ENCODE measurements at places on chromosomes 7 and 10.

DNA sequence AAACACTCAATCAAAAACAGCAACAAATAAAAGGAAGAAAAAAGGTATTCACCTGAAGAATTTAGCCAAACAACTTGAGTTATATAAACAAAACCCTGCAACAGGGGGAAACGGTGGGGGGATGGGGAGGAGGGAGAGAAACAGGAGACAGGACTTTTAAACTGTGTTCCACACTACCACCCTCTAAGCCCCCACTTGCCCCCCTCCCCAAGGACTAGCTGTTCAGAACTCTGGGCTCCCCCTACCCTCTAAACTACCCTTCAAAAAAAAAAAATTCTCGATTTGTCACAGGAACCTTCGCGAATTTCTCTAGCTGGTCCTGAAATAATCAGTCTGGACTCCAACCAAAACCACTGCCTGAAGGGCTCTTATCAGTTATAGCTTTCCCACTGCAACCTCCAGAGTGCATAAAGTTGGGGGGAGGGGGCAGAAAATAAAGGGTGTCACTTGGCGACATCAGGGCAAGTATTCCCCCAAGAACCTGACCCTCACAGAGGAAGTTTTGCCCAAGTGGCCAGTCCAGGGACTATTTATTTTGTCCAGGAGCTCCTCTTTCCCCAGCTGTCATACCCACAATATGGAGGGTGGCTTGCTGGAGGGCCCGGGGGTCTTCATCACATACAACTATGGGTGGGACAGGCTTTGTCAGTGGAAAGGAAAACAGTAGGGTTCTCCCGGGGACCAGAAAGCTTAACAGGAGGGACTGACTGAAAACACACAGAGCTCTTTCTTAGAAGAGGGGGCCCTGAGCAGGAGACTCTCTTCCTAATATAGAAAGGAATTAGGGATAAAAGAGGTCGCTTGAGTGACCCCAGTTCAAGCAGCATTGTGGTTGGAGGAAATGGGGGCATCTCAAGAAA, 1.3 kb downstream of the UBE2H start:
- DNase-seq = peak; percentile 54

GRCh38 chr10:4517746-4518145, 308.3 kb upstream of the AKR1E2 start:
- DNase-seq = no peak

DNA sequence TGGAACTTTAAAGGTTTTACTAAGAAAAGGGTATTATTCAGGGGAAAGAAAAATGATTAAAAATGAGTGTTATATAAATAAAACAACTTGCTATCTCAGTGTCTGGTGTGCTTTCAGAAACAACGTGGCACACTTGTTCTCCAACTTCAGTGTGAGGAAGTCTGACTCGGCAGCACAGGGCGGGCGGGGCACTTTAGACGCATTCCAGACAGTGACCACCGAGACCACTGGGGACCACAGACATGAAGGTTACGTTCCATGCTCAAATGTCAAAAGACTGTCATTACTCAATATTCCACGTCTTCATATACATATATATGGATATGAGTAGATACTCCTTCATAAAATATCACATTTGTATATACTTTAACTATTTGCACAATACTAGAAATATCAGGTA, 87.0 kb downstream of the LARP4B start:
- DNase-seq = no peak

DNA sequence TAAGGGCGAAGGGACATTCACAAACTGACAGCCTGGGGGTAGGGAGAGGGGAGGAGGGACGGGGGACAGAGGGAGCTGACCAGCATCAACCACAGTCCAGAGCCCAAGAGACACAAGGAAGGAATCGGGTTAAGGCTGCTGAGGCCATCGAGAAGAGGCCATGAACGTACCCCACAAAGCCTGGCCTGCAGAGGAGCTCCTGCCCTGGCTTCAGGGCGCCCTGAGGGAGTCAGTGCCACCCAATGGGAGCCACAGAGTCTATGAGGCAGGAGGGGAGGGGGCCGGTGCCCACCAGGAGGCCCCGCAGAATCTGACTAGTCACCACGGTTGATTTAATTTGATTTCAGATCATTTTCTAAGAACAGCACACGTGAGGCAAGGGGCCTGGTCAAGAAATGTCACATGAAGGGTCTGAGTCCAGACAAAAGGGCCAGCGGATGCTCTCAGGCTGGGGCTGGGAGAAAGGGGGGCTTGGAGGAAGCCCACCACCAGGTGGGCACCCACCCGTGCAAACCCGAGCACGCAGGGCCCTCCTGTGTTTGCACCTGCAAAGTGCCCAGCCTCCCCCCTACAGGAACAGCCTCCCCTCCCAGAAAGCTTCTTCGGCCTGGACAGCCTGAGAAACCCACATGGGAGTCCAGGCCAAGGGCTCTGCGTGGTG, 40.4 kb downstream of the CAMK2B start:
- DNase-seq = no peak

- no peak for DNase-seq
These were observed 47.1 kb upstream of the GAD2 start for GRCh38 chr10:26169466-26169865.

- DNase-seq = no peak
These were observed 54.9 kb downstream of the TFPI2 start for GRCh38 chr7:93835702-93836101.

DNA sequence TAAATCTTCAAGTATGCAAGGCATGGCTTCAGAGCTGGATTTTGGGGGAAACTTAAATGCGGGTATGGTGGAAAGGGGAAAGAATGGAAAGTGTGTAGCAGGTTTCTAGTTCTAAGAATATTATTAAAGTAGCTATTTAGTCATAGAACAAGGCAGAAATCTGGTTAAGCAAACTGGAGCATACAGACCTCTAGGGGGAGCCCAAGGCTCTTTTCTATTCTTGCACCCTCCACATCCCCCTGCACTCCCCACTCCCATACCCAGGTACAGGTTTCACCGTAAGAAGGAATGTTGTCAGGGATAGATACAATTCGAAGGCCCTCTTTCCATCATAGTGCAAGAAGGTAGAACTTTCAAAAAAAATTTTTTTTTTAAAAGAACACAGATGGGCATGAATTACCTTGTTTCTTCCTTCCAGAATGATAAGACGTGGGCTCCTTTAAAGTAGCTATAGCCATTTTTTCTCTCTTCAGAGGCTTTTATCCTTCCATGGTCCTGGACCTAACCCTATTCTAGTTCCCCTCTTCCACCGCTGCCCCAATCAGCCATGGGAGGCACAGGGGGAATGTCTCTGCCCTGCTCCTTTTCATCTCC, 41.5 kb upstream of the SMIM30 start:
- peak; percentile 17 for DNase-seq

DNA sequence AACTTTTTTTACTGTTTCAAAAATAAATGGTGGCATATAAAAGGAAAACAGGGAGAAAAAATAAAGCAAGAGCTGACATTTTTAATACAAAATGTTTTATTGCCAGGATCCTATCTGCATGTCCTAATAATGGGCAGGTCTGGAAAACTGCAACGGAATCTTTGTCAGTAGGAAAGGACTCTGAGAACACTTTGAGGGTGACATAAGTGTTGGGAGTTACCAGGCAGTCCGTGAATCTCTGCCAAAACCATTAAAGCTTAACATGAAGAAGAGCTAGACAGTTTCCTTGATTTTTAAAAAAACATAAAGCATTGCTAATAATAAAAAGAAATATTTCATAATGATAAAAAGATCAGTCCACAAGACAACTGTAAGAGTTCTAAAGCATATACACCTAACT, 80.7 kb downstream of the AGMO start:
- DNase-seq = no peak

- DNase-seq = peak; percentile 98
These were observed 24.8 kb downstream of the FAM53B start for GRCh38 chr10:124719213-124719851.

- DNase-seq = no peak
These were observed 130.9 kb downstream of the GNAT3 start for GRCh38 chr7:80380957-80381356.

GRCh38 chr10:17483079-17483478, 28.7 kb upstream of the ST8SIA6 start:
- DNase-seq = no peak

- no peak for DNase-seq
These were observed 206.2 kb downstream of the DIP2C start for GRCh38 chr10:483261-483660.

DNA sequence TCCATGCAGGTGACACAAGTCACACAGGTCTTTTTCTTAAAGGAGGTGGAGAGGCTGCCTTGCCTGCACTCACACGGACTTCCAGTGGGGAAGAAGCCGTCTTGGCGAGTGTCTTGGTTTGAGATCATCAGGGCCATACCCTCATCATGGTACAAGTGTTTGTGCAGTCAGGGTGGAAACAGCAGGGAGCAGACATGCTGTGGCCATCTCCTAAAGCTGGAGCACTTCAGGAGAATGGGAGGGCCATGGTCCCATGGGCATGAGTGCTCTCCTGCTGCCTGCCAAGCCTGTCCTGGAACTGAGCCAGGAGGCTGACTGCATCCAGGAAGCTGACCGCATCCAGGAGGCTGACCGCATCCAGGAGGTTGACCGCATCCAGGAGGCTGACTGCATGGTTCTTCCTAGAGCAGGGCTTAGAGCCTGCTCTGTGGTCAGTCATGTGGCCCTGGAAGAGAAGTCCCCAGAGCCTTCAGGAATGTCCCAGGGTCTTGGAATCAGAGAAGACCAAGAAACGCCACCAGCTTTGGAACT, 98.4 kb downstream of the ADARB2 start:
- DNase-seq = no peak

- no peak for DNase-seq
These were observed 124.5 kb downstream of the TMEM168 start for GRCh38 chr7:112665709-112666108.

- DNase-seq = no peak
These were observed 80.7 kb downstream of the TCERG1L start for GRCh38 chr10:131230641-131231322.

DNA sequence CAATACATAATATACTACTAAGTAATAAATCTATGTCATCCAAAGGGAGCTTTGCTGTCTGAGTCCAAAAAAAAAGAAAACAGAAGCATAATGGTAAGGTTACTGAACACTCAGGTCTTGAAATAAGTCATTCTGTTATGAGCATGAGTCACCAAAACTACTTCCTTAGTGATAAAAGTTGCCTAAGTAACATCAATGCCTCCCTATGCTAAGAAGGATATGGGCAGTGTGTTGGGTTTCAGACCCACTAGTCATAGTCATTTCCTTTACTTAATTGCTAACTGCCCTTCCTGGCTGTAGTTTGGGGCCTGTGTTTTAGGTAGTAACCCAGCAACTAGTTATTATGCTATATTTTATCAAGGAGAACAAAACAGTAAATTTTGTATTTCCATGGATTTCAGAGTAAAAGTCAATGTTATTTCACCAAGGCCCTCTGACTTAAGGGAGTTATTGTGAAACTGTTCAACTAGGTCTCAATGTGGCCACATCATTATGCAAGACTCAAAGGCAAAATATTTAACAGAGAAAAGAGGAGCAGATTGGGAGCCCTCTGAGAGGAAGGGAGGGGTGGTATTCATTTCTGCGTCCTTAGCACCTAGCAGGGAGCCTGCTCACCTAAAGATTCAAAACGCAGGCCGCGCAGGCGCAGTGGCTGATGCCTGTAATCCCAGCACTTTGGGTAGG, 11.7 kb upstream of the VIM start:
- no peak for DNase-seq
